ENCODE measurements at places on chromosomes 12 and 14.

DNA sequence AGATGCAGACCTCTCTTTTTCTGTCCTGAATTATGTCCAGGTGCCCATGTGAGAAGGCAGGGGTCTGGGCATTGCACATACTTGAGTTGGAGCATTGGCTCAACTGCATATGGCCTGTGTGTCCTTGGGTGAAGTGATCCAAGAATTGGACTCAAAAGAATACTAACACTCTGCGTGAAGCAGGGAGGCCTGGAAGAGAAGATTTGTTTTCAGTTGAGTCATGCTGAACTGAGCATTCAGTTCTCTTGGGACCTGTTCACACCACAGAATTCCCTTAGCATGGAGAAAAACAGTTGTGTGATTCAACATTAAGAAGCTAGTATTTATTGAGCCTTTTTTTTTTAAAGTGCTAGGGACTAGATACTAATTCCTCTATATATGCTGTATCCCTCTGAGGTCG, 164.7 kb upstream of the TBX3 start:
- DNase-seq: peak; percentile 85

DNA sequence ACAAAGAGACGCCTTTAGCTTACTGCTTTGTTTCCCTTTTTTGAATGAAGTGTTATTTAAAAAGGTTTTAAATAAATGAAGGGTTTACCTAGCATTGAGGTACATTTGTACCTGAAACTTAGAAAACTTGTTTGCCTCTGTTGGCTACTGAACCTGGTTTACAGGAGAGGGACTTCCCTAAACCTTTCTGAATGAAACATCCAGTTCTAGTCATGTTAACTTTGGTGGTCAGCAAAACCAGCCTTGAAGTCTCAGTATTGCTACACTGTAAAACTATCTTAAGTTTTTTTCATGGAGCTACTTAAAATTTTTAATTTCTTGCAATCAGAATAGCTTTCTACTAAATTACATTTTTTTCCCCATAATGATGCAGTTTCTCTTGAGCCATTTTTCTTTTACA, 38.2 kb downstream of the RASSF8 start:
- no peak for DNase-seq

DNA sequence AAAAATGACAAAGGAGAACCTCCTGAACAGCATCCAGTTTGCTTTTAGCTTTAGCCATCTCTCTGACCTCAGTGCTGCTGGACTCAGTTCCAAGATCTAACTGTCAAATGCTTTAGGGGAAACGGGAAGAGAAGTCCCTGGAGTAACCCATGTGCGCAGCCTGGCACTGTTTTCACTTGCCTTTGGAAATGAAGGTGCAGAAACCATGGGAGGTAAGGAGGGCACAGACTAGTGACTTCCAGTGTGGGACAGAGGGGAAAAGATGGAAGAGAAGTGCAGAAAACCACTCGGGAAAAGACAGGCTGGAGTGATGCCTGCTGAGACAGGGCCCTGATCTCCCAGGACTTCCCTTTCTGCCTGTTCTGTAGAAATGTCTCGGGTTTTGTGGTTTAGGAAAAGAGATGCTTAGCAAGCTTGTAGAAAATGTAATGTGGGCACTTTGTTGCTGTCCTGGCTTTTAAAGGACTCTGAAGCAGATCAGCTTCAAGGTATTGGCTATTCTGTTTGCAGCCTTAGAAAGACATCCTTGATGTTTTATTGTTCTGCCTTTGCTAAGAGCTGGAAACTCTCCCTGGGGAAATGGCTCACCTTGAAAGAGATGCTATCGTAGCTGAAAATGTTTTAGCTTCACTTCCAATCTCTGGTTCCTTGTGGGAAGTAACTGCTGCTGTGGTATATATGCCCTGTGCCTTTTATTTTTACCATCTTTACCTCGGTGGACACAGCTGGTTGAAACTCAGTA, 124.6 kb upstream of the HIF1A start:
- DNase-seq: no peak

DNA sequence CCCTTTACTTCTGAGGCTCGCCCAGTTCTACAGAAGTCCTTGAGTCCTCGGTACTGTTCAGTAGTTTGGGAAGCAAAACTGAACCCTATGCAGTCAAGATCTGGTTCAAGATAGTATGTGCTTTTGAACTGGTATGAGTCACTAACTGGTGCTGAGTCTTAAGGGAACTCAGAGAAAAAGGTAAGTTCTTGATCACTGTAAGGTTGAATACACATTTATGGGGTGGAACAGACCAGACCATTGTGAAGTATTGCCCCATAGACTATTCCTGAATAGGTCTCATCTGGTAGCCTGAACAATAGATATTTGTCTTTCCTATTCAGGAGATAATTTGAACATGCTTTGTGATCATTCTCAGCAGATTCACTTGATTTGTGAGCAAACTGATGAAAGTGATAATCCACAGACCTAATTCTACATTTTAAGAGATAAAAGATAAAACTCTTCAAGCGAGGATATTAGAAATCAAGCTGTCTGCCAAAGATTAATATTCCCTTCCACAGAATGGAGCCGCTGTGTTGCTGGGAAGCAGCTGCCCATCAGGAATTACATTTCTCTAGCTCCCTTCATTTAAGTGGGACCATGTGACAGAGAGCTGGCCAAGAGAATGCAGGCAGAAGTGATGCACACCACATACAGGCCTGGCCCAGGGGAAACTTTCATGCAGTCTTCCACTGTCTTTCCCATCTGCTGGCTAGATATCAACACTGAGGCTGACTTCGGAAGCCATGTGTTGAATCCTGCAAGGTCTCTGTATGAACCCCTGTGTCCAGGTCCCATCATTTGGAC, 369.8 kb upstream of the GARIN6 start:
- DNase-seq: no peak
